ENCODE measurements at places on chromosomes 3 and 15. TPM values are rescaled to one million over a fixed set of nuclear protein-coding genes. Genes with fewer than 3 reads are reported as not detected.

HHLA2 gene
- total RNA-seq: not detected

PRRT3 gene
- total RNA-seq: 0.56 TPM

AGBL1 gene
- total RNA-seq: not detected

ANKRD63 gene
- not detected for total RNA-seq

TNNC1 gene
- total RNA-seq: 0.88 TPM

LRRIQ4 gene
- not detected for total RNA-seq

TAGLN3 gene
- total RNA-seq: not detected

ULK3 gene
- 43.3 TPM for total RNA-seq

TMEM158 gene
- 3.5 TPM for total RNA-seq

RBP2 gene
- not detected for total RNA-seq

NANOGP8 gene
- total RNA-seq: 0.44 TPM

GOLGA6D gene
- not detected for total RNA-seq

DOCK3 gene
- 0.84 TPM for total RNA-seq

GRCh38 chr15:56019060-56019793 lies 25.8 kb upstream of the NEDD4 start:
- peak; percentile 62 for ATAC-seq

DNA sequence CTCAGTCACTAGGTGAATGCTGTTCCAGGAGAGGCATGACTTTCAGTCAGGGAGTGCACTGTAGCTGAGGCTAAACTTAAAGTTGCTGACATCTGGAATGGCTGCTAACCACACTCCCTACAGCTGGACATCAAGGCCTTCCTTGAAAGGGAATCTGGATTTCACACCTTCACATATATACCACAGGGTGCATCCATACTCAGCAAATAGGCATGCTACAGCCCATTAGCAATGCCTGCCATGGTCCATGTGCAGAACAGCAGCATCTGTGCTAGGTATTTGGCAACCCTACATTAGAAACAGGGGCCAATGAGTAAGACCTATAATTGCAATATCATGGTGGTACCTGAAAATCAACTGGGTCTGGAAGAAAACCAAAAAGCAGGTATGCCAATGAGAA lies 74.8 kb downstream of the SNTN start:
- ATAC-seq: no peak

- ATAC-seq: no peak
These were observed 51.6 kb upstream of the THUMPD3 start for GRCh38 chr3:9311228-9311627.

GRCh38 chr15:72229947-72230196 lies 1.1 kb downstream of the PKM start:
- ATAC-seq: peak; percentile 0

DNA sequence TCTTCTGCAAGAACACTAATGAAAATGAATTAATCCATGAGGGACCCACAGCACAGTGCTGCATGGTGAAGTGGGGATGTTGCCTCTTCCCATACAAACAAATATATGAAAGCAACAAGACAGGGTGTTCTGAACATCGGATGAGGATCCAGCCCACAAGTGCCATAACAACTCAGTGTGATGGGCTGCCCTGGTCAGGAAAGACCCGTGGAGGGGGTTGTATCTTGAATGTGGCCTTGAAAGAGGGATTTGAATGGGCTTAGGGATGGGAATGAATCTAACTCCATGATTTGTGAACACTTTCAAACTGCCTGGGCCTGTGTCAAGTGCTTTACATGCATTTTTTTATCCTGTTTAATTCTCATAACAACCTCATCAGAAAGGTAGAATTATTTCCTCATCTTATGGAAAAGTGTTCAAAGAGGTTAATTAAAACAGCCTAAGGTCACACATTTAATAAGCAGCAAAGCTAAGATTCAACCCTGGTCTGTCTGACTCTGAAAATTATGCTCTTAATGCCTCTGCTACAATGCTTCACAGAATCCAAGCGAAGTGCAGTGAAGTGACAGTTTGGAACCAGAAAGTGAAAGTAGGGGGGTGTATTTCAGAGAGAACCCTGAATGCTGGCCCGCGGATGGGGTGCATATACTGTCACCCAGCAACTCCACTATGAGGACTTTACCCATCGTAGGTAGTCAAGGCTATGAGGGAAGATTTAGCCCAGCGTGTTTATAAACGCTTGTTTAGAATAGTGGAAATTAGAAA lies 65.6 kb upstream of the HEG1 start:
- no peak for ATAC-seq

- ATAC-seq: peak; percentile 24
These were observed 82.3 kb downstream of the RBPMS2 start for GRCh38 chr15:64693134-64693533.

DNA sequence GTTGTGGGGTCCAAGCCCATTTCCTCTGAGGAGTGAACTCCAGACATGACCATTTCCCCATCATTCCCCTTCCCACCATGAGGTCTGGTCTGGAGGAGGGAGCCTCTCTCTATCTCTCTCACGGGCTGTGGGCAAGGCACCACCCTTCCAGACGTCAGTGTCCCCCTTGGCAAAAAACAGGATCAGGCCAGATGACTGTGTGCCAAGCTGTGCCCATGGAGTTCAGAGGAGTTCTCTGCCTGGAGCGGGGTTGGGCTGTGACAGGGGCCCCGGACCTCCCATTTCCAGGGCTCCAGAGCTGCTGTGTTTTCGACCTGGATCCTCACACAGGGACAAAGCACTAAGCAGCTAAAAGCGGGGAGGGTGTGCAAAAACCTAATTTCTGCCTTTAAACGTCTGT lies 124.5 kb downstream of the RAB11A start:
- peak; percentile 26 for ATAC-seq

- peak; percentile 55 for ATAC-seq
These were observed 752 bp downstream of the C15orf39 start for GRCh38 chr15:75202251-75203016.

DNA sequence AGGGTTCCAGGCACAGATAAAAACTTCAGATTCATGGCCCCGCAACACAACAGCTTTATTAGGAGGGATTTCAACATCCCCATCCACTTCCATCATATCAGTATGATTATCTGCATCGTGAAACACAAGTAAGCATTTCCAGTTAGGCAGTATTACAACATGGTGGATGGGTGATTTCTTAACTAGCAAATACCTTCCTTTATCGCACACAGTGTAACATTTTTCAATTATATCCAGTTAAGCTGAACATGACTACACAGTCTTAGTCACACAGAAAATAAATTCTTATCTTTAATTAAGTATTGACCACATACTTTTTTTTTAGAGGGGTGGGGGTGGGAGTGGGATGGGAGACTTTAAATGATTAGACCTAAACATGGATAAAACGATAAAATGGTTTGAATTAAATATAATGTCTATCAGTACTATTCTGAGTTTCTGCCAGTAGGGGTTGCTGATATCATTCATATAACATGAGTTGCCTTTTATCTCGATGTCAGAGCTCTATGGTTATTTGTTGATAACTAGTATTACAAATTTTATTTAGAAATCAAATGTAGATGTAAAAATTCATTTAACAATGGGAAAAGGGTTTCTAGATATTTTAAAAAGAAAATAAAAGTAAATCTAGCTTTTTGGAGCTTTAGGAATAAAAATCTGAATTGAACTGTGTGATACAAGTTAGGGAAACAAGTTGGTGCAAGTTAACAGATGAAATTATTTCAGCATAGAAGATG lies 146.6 kb downstream of the TBL1XR1 start:
- ATAC-seq: peak; percentile 53

- no peak for ATAC-seq
These were observed 39.8 kb downstream of the TSC22D2 start for GRCh38 chr3:150447631-150448465.

DNA sequence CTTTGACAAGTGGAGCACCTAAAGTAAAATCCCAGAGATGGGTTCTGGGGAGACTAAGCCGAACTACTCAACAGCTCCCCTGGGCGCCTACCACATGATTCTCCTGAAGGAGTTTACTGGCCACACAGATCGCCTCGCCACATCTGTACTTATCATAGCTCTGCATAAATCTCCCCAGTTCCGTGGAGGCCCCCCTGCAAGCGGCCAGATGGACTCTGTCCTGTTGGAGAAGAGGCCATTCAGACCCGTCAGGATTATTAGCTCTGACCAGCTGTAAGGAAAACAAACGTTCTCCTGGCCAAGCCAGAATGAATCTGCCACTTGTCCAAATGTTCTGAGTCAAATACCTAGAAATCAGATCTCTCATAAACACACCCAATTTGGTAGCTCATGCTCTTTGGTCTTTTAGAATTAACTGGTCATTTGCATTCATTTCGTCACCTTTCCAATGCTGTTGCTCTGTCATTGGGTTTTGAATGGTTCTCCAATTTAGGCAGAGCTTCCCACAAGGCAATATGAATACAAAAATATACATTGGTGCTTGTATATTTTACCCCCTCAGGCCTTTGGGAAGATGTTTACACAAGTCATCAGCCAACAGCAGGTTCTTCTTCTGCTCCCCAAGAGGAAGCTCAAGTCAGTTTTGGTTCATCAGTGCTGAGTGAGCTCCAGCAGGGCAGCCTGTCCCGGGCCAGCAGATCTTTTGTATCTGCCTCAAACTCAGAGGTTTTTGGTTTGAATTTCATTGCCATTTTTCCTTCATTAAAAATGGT lies 124.5 kb downstream of the THSD4 start:
- no peak for ATAC-seq

DNA sequence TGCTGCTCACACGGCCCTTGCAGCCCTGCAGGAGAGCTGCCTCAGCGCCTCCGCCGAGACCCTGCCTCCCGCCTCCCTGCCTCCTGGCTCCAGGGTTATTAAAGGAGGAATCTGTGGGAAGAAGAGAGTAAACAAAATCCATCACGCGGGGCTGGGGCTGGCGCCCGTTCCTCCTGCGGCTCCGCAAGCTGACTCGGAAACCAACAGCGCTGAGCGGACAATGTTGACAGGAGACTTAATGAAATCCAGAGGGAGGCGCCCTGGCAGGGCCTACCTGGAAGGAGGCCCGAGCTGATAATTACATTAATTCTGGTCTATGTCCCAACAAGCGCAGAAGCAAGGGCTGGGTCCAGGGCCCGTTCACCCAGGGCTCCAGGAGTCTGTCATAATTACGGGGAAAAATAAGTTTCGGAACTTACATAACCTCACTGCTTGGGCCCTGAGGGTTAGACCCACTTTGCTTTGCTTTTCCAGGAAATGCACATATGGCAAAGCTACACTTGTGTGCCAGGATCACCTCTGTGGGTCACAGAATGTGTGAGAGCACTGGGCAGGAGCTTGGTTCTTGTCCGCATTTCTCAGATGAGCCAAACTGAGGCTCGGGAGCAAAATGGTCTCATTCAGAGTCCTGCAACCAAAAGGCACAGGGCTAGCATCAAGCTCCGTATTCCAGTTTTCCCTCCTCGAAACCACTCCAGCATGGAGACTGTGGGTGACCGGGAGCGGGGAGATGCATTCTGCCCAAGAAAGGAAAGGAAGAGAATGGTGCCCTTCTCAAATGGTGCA lies 43.8 kb upstream of the SLC6A6 start:
- ATAC-seq: peak; percentile 93

DNA sequence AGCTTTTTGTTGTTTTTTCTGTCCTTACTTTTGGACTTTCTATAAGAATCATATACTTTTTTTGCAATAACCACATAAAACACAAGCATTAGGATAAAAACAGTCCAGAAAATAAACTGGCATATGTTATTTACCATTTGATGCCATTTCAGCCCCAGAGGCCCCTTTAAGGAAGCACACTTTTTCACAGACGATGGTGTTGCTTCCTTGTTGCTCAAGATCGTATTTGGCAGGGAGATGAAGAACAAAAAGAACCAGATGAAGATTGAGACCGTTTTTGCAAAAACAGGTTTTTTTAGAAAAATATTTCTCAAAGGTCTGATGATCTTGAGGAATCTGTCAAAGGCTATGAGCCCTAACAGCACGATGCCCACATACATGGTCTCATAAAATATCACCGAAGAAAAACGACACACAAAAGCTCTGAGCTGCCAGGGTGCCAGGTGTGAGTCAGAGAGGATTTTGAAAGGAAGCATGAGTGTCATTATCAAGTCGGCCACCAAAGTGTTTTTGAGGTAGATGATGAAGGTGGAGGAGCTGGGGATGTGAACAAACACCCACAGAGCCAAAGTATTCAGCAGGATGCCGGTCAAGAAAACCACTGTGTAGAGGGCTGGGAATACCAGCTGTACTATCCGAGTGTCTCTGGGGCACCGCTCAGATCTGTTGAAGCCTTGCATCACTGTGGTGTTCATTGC lies 902 bp downstream of the P2RY13 start:
- peak; percentile 65 for ATAC-seq

GRCh38 chr15:27951191-27951890 lies 147.8 kb downstream of the OCA2 start:
- ATAC-seq: no peak

- peak; percentile 95 for ATAC-seq
These were observed 33.1 kb downstream of the RAB11A start for GRCh38 chr15:65902373-65902772.

- ATAC-seq: no peak
These were observed 297.3 kb upstream of the THBS1 start for GRCh38 chr15:39283531-39283930.

GRCh38 chr15:31158858-31159569 lies 57.5 kb upstream of the TRPM1 start:
- no peak for ATAC-seq

DNA sequence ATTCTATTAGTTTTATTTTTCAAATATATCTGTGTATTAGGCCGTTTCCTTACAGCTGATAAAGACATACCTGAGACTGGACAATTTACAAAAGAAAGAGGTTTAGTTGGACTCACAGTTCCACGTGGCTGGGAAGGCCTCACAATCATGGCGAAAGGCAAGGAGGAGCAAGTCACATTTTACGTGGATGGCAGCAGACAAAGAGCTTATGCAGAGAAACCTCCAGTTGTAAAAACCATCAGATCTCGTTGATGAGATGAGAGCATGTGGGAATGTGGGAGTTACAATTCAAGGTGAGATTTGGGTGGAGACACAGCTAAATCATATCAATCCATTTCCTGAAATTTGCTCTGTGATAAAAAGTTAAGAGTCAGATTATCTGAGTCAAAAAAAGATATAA lies 2.3 kb upstream of the GOLGA8A start:
- no peak for ATAC-seq

DNA sequence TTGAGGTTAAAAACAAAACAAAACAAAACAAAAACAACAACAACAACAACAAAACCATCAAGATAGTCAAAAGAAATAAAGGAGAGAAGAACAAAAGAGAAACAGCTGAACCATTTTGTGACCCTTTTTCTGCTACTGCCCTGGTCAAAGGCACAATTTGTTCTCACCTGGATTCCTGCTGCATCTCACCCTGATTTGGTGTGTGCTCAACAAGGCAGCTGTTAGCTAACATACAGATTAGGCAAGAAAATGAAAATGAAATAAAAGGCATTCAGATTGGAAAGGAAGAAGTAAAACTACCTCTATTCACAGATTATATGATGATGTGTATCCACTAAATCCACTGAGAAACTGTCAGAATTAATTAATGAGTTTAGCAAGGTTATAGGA lies 28.7 kb upstream of the XIRP1 start:
- ATAC-seq: no peak
